ENCODE measurements at places on chromosomes 16 and 17.

- no peak overlapping the region for H3K4me3 ChIP-seq
- H3K4me1 ChIP-seq, result peaks cover 16% of the 10 kb centered on the region
- no peaks in the 10 kb centered on the region for H3K36me3 ChIP-seq
- H3K27me3 ChIP-seq, result peaks cover 13% of the 10 kb centered on the region
Measured at GRCh38 chr17:74015316-74015715, 188.2 kb upstream of the RPL38 start.

GRCh38 chr16:76518781-76519180, 241.6 kb downstream of the CNTNAP4 start:
- H3K36me3 ChIP-seq, result no peaks in the 10 kb centered on the region
- H3K27ac ChIP-seq, result no peak overlapping the region
- H3K4me1 ChIP-seq, result no peaks in the 10 kb centered on the region
- DNase-seq, result no peak

- peaks cover 2% of the 10 kb centered on the region for H3K27me3 ChIP-seq
- no peaks in the 10 kb centered on the region for H3K36me3 ChIP-seq
- H3K27ac ChIP-seq, result peak overlapping the region; percentile 23
- peaks cover 31% of the 10 kb centered on the region for H3K4me1 ChIP-seq
Measured at GRCh38 chr17:27343977-27344607, 50.2 kb downstream of the WSB1 start.

GRCh38 chr16:76598498-76598897, 321.3 kb downstream of the CNTNAP4 start:
- no peaks in the 10 kb centered on the region for H3K36me3 ChIP-seq
- H3K4me3 ChIP-seq, result no peak overlapping the region
- no peak overlapping the region for H3K27ac ChIP-seq
- H3K27me3 ChIP-seq, result no peaks in the 10 kb centered on the region

DNA sequence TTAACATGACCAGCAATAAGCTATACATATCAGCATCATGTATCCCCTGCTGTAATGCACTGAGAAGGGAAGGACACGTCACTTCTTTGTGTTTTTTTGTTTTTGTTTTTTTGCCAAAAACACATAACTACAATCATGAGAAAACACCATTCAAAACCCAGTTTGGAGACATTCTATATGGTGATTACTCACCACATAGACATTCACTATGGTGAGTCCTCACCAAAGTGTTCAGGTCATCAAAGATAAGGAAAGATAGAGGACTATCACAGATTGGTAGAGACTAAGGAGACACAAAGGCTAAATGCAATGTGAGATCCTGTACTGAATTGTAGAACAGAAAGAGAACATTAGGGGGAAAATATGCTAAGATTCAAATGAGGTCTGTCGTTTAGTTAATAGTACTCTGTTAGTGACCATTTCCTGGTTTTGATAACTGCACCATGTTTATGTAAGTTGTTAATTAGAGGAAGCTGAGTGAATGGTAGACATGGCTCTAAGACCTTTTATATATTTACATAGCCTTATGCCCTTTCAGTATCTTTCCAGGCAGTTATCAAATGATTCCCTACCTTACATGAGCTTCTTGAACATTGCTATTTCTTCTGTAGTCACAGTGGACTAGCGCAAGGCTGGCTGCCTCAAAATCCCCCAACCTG, 46.6 kb downstream of the PIK3R5 start:
- no peaks in the 10 kb centered on the region for H3K27me3 ChIP-seq
- peaks cover 53% of the 10 kb centered on the region for H3K36me3 ChIP-seq
- H3K4me1 ChIP-seq, result peaks cover 12% of the 10 kb centered on the region

DNA sequence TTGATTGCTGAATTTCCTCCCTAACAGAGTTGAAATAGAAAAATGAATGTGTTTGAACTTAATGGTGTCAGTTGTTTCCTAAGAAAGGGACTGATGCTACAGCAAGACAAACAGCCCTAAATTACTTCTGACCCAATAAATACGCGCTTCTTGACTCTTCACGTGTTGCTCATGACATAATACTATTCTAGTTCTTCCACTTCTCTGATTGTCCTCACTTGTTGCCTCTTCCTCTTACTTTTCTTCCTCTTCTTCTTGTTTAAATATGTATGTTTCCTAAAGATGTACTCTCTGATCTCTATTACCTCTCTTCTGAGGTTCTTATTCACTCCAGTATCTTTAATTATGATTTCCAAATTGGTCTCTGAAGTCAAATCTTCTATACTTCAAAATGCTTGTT, 32.4 kb downstream of the RNF43 start:
- peaks cover 27% of the 10 kb centered on the region for H3K4me1 ChIP-seq
- H3K27me3 ChIP-seq, result no peaks in the 10 kb centered on the region
- no peak for DNase-seq
- H3K27ac ChIP-seq, result no peak overlapping the region
- H3K36me3 ChIP-seq, result no peaks in the 10 kb centered on the region

DNA sequence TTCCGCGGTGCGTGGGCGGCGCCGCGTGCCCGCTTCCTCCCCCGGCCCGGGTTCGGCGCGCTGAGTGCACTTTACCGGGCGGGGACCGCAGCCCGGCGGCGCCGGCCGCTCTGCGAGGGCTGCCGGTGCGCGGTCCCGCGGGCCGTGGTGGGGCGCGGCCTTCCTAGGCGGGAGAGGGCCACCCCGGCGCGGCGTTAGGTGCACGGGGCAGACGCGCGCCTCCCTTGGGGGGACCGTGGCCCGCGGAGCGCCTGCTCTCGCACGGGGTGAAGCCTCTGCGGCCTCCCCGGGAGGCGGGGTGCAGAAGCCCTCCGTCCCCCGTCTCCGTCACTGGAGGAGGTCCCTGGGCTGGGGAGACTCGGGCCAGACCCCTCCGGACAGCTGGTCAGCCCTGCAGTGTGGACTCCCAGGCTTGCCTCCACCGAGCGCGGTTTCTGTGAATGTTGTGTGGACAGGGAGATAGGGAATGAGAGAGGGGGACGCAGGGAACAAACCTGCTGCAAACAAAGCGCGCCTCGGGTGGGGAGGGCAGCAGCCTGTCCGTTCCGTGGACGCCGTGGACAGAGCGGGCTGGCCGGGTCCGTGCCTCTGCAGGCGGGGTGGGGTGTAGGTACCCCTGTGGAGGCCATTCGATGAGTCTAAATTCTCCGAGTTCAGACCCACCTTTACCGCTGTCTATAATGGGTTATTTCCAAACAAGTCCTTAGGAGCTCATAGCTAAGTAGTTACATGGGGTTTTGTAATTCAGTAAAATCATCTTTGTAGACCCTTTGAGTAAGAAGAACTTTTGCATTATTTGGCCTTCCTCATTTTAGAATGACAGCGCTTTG, 721 bp downstream of the TBCD start:
- peaks cover 19% of the 10 kb centered on the region for H3K4me1 ChIP-seq
- H3K36me3 ChIP-seq, result peaks cover 13% of the 10 kb centered on the region
- H3K4me3 ChIP-seq, result peak overlapping the region; percentile 91
- peak overlapping the region; percentile 80 for H3K27ac ChIP-seq

- no peak for DNase-seq
- H3K27me3 ChIP-seq, result peaks cover 7% of the 10 kb centered on the region
- no peaks in the 10 kb centered on the region for H3K36me3 ChIP-seq
- H3K4me3 ChIP-seq, result no peak overlapping the region
- H3K4me1 ChIP-seq, result no peaks in the 10 kb centered on the region
Measured at GRCh38 chr16:54425068-54425467, 138.5 kb upstream of the IRX3 start.

- H3K4me3 ChIP-seq, result peak overlapping the region; percentile 46
- no peak for DNase-seq
- H3K27ac ChIP-seq, result peak overlapping the region; percentile 64
- H3K36me3 ChIP-seq, result peaks cover 42% of the 10 kb centered on the region
- H3K27me3 ChIP-seq, result no peaks in the 10 kb centered on the region
Measured at GRCh38 chr17:32458371-32458770, 14.1 kb downstream of the PSMD11 start.

GRCh38 chr17:76394166-76394565, 9.8 kb downstream of the SPHK1 start:
- H3K4me3 ChIP-seq, result no peak overlapping the region
- H3K27me3 ChIP-seq, result no peaks in the 10 kb centered on the region
- no peak overlapping the region for H3K27ac ChIP-seq
- H3K36me3 ChIP-seq, result no peaks in the 10 kb centered on the region
- no peak for DNase-seq

GRCh38 chr17:1629504-1630310, 1.1 kb upstream of the SLC43A2 start:
- peaks cover 13% of the 10 kb centered on the region for H3K4me1 ChIP-seq
- peak overlapping the region; percentile 75 for H3K4me3 ChIP-seq
- peak; percentile 85 for DNase-seq
- H3K36me3 ChIP-seq, result no peaks in the 10 kb centered on the region
- peaks cover 33% of the 10 kb centered on the region for H3K27me3 ChIP-seq
- peak overlapping the region; percentile 80 for H3K27ac ChIP-seq

- H3K4me3 ChIP-seq, result peak overlapping the region; percentile 91
- H3K27me3 ChIP-seq, result no peaks in the 10 kb centered on the region
- no peak for DNase-seq
- H3K36me3 ChIP-seq, result peaks cover 2% of the 10 kb centered on the region
- H3K27ac ChIP-seq, result peak overlapping the region; percentile 88
Measured at GRCh38 chr17:28745786-28746411, 2.1 kb downstream of the TRAF4 start.

DNA sequence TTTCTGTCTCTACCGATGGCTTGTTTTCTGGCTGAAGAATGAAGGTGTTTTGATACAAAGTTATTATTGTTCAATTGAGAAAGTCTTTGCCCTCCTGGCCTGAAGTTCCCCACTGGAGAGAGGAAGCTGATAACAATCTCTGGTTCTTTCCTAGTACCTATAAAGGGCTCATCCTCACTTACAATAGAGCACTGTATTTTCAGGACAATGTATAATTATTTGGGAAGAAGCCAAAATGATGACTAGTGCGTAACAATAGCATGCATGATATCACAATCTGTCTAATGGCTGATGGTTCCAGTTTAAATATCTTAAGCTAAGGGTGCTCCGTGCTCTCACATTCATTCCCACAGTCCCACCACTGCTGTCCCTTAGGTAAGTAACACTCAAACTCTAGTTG, 230.7 kb downstream of the IRX3 start:
- DNase-seq, result no peak
- H3K27ac ChIP-seq, result no peak overlapping the region
- no peaks in the 10 kb centered on the region for H3K27me3 ChIP-seq
- no peaks in the 10 kb centered on the region for H3K4me1 ChIP-seq
- H3K4me3 ChIP-seq, result no peak overlapping the region

GRCh38 chr16:2196162-2196980, at the start of gene CASKIN1:
Gene CASKIN1, minus strand, starts transcription at chr16:2196605. Its CDS starts 173 bp downstream, at chr16:2196432.
- H3K4me1 ChIP-seq, result peaks cover 1% of the 10 kb centered on the region
- peak within 1 kb of the TSS; percentile 48 for H3K4me3 ChIP-seq
- peaks cover 40% of the 10 kb centered on the region for H3K27me3 ChIP-seq
- no peak within 1 kb of the TSS for H3K27ac ChIP-seq

- no peak overlapping the region for H3K27ac ChIP-seq
- peaks cover 4% of the 10 kb centered on the region for H3K27me3 ChIP-seq
- H3K4me1 ChIP-seq, result no peaks in the 10 kb centered on the region
Measured at GRCh38 chr17:30570596-30571265, 93.5 kb downstream of the GOSR1 start.

DNA sequence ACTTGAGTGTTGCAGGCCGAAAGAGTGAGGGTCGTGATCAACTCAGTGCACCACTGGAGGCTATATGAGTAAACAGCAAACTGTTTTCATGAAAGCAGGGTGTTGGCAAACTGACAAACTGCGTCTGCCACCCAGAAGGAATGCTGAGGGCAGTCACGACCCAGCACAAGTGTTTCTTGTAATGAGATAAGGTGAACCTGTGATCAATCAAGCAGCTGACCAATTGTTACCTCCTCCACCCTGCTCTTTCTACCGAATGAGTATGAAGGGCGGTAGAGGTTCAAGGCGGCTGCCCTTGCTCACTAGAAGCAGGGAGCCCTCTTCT, 5.5 kb upstream of the SRL start:
- H3K27ac ChIP-seq, result no peak overlapping the region
- no peak overlapping the region for H3K4me3 ChIP-seq
- H3K27me3 ChIP-seq, result peaks cover 3% of the 10 kb centered on the region
- no peaks in the 10 kb centered on the region for H3K36me3 ChIP-seq

DNA sequence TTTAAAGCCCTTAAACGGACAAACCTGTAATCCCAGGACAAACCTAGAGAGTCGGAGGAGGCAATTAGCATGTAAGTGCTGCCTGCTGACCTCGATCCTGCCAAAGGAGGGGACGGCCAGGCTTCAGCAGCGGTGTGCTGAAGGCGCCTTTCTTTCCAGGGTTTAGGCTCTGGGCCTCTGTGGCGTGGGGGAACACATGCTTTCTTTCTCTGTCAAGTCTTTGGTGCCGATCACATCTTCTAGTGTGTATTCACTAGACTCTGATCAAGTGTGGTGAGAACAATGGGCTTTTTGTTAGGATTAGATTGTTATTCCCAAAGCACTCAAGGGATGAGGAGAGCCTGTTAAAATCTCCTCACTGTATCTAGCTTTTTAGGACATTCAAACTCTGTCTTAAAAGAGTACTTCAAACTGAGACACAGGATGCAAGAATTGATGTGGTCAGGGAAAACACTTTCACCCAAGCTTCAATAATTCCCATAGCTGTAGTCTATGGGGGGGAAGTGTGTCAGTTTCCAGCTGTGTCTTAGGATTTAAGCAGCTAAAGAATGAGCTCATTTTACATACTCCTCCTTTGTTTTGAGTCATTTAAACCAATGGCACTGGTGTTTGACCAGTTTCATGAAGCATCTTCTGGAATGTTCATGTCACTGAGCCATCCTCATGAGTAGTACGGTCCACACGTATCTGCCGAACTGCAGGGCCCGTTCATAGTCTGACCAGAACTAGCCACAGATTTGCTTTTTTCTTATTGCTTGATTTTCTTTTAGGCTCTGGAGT, 51.2 kb downstream of the RPA1 start:
- H3K36me3 ChIP-seq, result peaks cover 43% of the 10 kb centered on the region
- H3K4me3 ChIP-seq, result no peak overlapping the region
- H3K27me3 ChIP-seq, result no peaks in the 10 kb centered on the region
- no peak overlapping the region for H3K27ac ChIP-seq

DNA sequence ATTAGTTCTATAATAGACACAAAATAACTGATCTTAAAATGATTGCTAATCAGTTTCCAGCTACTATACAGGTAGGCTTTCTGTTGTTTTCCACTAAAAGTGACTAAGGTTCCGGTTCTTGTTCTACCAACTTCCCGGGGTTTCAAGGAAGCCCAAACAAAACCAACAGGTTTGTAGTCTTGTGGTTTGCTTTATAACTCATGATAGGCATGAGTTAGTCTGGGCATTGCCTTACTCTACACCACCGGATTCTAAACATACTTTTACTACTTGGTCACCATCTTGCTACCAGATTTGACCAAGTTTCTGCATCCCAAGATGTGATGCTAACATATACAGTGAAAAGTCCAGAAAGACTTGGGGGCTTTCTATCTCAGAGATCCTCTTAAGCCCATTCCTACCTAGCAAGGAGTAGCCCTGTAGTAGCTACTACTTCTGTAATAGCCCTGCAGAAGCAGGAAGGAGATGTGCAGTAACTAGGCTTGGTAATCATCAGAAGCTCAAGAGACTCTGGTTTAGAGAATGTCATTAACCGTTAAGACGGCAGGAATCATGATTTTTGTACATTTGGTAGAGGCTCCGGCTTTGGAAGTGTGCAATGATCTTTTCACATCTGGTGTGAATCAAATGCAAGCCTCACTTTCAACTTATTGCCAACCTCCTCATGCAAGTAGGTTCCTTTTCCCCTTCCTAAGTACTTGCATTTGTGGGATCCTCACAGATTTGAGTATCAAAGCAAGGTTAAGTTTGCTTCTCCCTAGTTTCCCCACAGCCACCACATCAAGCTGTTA, 1.6 kb downstream of the FAM117A start:
- H3K27ac ChIP-seq, result peak overlapping the region; percentile 95
- H3K4me3 ChIP-seq, result peak overlapping the region; percentile 97
- H3K4me1 ChIP-seq, result peaks cover 44% of the 10 kb centered on the region
- DNase-seq, result no peak
- H3K36me3 ChIP-seq, result peaks cover 9% of the 10 kb centered on the region

All from activated naive CD8-positive, alpha-beta T cell treated with anti-CD3 and anti-CD28 coated beads, Interleukin-2, amount 10 ng/mL, durations not matched to agents 7 days and 5 days (primary cell).